AG04450 (cell line): ENCODE measurements at places on chromosomes 12 and 14.
A peak's percentile ranks its signal among the peaks of the same experiment; 100 is the strongest.

- no peak for DNase-seq
These were observed 4.9 kb downstream of the AACS start for GRCh38 chr12:125070112-125070511.

DNA sequence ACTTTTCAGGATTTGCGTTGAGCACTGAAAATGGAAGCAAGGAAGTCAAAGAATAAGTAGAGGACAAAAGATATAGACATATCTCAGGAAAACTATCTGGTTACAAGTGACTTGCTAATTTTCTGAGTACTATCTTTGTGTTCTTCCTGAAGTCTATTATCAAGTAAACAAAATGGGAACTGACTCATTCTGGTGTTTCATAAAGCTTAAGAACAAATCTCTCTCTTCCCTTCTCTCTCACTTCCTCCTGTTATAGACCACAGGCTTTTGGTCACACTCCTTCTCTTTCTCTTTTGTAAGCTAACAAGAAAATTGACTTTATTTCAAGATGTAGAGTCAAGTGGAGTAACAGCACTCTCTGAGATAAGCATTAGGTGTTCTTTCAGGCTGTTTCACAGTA, 406.6 kb upstream of the SYT1 start:
- peak; percentile 13 for DNase-seq

GRCh38 chr12:109927622-109928021, 27.5 kb downstream of the TCHP start:
- no peak for DNase-seq

DNA sequence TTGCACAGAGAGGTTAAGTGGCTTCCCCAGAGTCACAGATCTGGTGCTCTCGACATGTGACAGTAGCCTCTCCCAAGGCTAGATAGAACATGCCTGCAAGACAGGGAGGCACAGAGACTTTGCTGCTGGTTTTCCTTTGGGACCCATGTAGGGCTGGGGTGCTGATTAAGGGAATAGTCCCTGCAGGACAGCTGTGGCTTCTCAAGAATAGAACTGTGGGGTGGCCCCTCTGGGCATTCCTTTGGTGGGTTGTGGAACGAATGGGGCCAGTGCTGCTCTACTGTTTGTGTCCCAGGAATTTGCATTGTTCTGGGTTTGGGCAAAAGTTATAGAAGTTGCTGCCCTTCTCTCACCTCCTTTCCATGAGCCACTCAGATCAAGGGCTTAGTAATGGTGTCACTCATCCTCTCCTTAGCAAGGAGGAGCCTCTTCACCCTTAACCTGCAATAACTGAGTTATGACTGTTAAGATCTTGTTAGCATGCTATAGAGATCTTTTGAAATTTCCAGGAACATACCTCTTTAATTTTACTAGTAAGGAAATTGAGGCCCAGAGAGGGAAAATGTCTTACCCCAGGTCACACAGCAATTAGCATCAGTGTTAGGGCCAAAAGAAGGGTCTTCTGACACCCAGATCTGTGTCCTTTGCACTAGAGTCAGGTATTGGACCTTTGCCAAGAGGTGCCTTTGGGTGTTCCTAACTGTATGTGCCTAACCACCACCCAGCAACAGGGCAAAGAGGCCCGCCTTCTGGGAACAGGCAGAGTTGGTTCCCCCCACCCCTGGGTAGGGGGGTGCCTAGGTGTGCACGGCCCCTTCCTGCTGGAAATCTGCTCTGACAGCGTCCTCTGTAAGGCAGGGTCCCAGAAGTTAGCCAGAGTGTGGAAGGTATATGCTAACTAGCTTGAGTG, 31.4 kb downstream of the CD9 start:
- no peak for DNase-seq

DNA sequence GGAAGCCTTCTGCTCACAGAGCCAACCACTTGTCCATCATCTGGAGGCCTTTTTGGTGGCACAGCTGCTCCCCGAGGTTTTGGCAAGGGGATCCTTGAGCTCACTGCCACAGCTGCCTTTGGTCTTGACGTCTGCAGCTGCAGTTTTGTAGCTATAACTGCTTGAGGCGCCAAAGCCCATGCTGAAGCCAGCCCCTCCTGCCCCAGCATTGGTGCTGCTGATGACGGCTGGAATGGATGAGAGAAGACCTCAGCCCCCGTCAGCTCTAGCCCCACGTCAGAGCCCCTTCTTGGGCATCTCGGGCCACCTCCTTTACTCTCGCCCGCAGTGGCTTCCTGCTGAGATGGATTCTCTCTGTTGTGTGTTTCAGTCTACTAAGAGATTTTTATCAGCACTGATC, 12.3 kb upstream of the KRT74 start:
- no peak for DNase-seq

- DNase-seq, result no peak
These were observed 764.3 kb downstream of the NOVA1 start for GRCh38 chr14:25833341-25834126.

- no peak for DNase-seq
These were observed 36.0 kb downstream of the TMEM63C start for GRCh38 chr14:77217551-77217950.

GRCh38 chr14:75267141-75267721, 11.4 kb upstream of the FOS start:
- DNase-seq, result no peak

DNA sequence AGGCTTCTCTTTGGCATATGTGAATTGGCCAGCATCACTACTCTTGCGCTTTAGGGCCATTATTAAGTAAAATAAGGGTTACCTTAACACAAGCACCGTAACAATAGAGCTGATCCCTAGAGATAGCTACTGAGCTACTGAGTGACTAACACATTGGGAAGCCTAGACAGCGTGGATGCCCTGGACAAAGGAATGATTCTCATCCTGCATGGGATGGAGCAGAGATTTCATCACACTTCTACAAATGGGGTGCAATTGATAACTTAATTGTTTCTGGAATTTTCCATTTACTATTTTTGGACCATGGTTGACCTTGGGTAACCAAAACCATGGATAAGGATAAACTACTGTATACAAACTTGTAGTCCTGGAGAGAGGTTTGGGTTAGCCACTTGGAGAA, 57.1 kb downstream of the FBXO34 start:
- no peak for DNase-seq

GRCh38 chr12:113347892-113348291, 10.5 kb upstream of the PLBD2 start:
- no peak for DNase-seq

DNA sequence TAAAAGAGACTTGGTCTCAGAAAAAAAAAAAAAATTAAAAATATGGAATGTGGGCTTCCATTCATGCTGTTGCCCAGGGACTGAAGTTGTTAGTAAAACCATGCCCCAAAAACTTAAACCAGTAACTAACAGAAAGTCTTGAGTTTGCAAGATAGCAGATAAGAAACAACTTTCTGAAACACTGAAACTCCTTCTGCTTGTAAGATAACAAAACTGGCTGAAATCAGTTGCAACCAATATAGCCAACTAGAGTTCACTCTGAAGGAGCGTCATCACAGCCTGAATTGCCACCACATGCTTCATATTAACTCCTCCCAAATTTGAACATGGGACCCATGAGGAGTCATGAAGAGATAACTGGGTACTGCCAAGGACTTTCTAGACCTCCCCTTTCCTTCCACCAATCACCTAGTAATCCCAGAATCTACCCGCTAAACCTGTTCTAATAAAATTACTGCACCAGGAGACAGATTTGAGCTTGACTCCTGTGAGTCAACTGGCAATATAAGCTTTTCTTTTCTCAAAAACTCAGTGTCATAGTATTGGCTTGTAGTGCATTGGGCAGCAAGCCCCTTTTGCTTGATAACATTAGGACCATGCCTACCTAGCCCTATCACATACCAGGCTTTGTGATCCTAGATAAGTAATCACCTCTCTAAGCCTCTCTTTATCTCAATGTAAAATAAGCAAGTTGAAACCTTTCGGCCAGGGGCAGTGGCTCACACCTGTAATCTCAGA, 53.6 kb downstream of the R3HDM2 start:
- DNase-seq, result no peak

DNA sequence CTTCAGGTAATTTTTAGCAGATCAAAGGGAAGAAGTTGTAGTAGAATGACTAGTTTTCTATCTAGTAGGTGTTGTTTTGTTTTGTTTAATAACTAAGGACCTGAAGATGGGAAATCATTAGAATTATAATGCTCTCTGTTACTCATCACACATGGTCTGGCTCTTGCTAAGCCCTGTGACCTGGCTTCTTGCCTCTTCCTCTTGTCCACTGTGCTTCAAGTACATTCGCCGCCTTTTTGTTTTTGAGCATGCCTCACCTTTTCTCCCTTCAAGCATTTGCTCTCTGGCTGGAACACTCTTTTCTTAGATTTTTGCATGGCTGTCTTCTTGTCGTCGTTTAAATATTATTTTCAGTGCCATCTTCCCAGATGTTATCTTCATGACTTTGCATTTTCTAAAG, 47.7 kb downstream of the DAAM1 start:
- no peak for DNase-seq

DNA sequence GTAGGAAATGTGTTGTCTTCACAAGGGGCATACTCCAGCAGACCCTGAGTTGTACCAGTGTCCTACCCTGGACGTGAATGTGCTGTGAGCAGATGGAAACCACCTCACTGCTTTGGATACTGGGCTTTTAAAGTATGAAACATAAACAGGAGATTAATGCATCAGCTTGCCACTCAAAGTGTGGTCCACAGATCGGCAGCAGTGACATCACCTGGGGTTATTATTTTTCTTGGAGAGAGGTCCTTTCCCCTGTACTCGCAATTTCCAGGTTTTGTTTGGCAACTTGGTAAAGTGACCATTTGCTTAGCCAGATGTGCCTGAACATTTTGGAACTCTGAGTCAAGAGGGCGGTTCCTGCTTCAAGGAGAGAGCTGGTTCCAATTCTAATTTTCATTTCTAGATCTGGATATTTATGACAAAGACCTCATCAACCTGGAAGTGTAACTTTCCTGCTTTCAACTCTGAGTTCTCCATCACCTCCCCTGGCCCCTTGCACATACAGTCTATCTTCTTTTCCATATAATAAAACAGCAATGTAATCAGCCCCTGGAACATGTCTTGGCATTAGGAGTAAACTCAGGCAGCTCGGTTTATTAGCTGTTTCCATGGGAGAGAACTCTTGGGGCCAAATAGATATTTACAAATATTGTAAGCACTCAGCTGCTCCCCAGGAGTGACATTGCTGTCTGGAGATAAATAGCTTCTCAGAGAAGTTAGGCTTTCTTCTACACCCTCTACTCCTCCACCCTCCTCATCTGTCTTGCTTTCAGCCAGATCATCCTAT, 237.0 kb upstream of the TBX3 start:
- no peak for DNase-seq

- DNase-seq, result no peak
These were observed 13.0 kb downstream of the FBXO33 start for GRCh38 chr14:39419272-39419671.

- no peak for DNase-seq
These were observed 19.9 kb downstream of the BDKRB2 start for GRCh38 chr14:96224480-96225096.

GRCh38 chr14:22980672-22981089, 1.7 kb downstream of the AJUBA start:
- no peak for DNase-seq

DNA sequence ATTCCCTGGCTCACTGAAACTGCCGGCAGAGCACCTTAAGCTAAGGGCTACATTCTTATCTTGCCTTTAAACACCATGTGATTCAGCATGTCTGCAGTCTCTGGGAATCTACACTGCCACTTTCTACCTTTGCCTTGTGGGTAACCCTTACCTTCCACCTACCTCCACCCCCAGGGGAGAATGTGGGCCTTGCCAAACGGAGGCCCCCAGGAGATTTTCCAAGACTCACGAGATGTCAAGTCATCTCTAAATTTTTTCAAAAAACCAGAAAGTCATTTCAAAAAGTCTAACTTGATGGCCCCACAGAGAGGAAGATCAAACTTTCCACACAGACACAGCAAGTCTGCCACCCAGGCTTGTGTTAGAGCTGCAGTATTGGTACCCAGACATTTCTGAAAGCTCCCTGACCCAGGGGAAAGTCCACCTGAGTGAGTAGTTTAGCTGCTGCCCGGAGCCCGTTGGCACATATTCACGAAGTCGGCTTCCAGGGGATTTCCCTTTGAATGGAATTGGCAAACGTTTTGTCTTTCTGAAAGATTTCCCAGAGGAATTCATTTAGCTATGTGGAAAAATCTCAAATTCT, 4.7 kb upstream of the PSMA6 start:
- DNase-seq, result no peak

- DNase-seq, result no peak
These were observed 44.6 kb upstream of the FAR2 start for GRCh38 chr12:29104516-29104915.

GRCh38 chr14:69081271-69081670, 71.6 kb downstream of the DCAF5 start:
- no peak for DNase-seq

DNA sequence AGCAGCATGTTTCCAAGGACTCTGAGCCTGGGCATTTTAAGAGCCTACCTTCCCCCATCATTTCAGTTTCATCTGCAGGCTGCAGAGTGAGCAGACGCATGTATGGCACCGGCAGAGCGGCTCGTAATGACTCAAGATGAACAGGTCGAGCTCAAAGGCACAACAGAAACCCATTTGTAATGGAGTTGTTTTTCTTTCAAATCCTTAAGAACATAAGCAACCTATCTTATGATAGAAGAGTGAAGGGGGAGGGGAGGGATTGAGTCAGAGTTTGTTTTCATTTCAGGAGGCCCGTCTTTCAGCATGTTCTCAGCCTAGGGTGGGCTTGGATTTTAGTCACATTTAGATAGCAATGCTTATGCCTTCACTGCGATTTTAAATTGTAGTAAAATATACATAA, 54.9 kb upstream of the CISTR start:
- peak; percentile 37 for DNase-seq

DNA sequence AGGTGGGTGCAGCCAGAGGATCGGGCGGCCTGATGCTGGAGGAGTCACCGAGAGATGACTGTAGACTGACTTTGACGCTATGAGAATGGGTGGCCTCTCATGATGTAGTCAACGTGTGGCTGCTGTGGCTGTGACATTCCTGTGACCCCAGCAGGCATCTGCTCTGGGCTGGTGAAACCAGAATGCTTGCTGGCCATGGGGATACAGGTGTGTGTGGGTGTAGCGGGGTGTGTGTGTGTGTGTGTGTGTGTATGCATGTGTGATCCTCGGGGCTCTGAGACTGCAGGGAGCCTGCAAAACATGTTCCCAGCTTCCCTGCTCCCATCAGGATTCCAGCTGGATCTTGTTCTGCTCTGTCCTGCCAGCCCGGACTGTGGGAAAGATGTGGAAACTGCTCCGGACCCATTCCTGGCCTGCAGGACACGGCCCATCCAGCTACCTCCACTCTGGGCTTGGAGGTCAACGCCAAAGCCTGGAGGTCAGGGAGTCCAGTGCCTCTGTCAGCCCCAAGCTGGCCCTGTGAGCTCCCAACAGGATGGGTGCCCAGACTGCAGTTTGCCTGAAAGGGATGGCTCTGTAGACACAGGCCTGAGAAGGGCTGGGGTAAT, 18.8 kb upstream of the HHIPL1 start:
- DNase-seq, result no peak
